ENCODE measurements at places on chromosomes 4 and X. TPM values are rescaled to one million over a fixed set of nuclear protein-coding genes. Genes with fewer than 3 reads are reported as not detected.

DNA sequence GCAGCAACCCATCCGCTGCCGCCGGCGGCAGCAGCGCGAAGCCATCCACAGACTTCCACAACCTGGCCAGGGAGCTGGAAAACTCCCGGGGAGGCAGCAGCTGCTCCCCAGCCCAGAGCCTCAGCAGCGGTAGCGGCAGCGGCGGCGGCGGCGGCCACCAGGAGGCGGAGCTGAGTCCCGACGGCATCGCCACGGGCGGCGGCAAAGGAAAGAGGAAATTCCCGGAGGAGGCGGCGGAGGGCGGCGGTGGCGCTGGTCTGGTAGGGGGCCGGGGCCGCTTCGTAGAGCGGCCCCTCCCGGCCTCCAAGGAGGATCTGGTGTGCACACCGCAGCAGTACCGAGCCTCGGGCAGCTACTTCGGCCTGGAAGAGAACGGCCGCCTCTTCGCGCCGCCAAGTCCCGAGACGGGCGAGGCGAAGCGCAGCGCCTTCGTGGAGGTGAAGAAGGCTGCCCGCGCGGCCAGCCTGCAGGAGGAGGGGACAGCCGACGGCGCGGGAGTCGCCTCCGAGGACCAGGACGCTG, 4.9 kb downstream of the PRDM8 start:
- H3K27me3 ChIP-seq: peaks cover 38% of the 10 kb centered on the region
- peak overlapping the region; percentile 64 for H3K4me3 ChIP-seq

The TLR10 gene
- not detected for total RNA-seq

DNA sequence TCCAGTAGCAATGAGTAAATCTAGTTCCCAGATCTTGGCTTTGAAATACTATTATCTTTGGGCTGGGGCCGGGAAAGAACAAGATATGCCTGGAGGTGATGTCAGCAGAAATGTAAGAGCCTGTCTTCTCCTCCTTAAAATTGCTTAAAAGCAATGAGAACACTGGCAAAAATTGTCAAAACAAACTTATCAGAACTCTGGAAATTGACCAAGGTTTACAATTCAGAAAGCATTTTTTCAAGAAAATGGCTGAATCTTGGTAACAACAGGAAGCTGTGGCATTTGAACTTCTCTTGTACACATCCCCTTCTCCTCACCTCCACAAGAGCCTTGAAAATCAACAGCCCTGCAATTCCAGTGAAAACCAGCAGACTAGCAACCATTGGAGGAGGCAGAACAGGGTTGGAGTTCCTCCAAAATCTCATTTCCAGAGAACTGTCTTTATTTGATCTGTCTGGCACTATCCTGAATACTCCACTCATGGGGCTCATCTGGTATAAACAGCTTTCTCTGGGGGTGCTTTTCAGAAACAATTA, 13.5 kb downstream of the TIMP1 start:
- no peak for DNase-seq
- H3K4me1 ChIP-seq: no peaks in the 10 kb centered on the region
- no peaks in the 10 kb centered on the region for H3K36me3 ChIP-seq
- no peak overlapping the region for H3K4me3 ChIP-seq
- no peak overlapping the region for H3K27ac ChIP-seq

DNA sequence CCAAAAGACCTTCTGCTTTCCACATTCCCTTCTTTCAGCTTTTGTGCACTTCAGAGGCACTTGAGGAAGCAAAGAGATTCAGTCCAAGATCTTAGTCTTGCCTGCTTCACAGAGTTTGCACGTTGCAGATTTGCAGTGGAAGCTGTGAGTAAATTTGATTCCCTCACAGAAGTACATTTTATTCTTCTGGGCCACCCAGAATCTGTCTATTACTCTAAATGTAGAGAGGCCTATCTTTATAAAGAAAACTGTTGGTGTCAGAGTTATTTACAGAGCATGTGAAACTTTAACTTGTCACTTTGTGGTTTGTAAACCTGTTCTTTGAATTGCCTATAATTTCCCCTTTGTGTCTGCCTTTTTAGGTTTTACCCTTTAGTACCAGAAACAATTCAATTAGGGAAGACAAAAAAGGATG, 15.5 kb downstream of the SPRY1 start:
- H3K4me3 ChIP-seq: no peak overlapping the region
- peaks cover 2% of the 10 kb centered on the region for H3K36me3 ChIP-seq
- H3K4me1 ChIP-seq: peaks cover 13% of the 10 kb centered on the region

The CCKAR gene
- not detected for total RNA-seq

The CT45A10 gene
- not detected for total RNA-seq

The ZNF711 gene
- 0.49 TPM for total RNA-seq

The APBB2 gene
- total RNA-seq: 39.1 TPM

- H3K36me3 ChIP-seq: no peaks in the 10 kb centered on the region
- H3K27ac ChIP-seq: no peak overlapping the region
- no peaks in the 10 kb centered on the region for H3K4me1 ChIP-seq
These were observed 625 bp downstream of the RTL9 start for GRCh38 chrX:110359273-110359672.

DNA sequence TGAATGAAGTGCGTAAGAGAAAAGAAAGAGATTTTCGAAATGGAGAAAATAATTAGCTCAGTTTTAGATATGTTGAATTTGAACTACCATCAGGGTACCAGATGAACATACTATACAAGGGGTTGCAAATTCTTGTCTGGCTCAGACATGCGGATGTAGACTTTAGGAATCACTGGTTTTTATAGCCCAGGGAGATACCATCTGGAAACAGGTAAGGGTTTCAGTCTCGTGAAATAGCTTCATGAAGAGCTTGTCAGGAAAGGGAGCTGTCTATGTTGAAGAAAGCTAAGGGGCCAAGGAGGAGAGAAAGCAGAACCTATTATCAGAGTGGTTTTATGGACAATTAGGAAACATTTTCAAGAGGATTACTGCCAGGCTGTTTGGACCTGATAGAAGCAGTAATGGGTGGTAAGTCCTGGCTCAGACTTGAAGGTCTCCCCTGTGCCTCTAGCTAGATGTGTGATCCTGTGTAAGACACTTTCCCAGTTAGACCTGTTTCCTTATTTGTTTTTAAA, 6.7 kb downstream of the RAB9A start:
- H3K27me3 ChIP-seq: no peaks in the 10 kb centered on the region
- H3K27ac ChIP-seq: no peak overlapping the region
- H3K4me1 ChIP-seq: peaks cover 39% of the 10 kb centered on the region
- DNase-seq: no peak
- H3K36me3 ChIP-seq: no peaks in the 10 kb centered on the region
- no peak overlapping the region for H3K4me3 ChIP-seq

DNA sequence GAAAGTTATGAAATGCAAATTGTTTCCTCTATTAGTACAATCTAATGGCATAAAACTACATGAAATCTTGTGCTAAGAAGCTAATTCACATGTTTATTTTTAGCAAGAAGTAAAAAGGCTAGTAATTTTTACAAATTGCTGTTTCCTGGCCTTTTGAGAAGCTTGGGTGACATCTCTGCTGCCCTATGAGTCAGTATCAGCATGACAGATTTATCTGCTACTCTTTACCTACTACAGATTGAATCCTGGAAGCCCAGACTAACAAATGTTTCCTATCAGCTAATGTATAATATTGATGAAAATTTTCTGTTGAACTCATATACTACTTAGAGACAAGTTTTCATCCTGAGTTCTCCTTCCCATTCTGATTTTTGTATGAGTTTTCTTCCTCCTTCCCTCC, 232.4 kb downstream of the DCTD start:
- H3K36me3 ChIP-seq: no peaks in the 10 kb centered on the region
- no peak overlapping the region for H3K27ac ChIP-seq
- no peak overlapping the region for H3K4me3 ChIP-seq
- DNase-seq: no peak

GRCh38 chr4:127856813-127857447, 23.8 kb upstream of the PLK4 start:
- DNase-seq: no peak
- H3K27me3 ChIP-seq: no peaks in the 10 kb centered on the region
- H3K36me3 ChIP-seq: no peaks in the 10 kb centered on the region
- H3K27ac ChIP-seq: no peak overlapping the region
- H3K4me3 ChIP-seq: no peak overlapping the region

The ZIC3 gene
- total RNA-seq: not detected

DNA sequence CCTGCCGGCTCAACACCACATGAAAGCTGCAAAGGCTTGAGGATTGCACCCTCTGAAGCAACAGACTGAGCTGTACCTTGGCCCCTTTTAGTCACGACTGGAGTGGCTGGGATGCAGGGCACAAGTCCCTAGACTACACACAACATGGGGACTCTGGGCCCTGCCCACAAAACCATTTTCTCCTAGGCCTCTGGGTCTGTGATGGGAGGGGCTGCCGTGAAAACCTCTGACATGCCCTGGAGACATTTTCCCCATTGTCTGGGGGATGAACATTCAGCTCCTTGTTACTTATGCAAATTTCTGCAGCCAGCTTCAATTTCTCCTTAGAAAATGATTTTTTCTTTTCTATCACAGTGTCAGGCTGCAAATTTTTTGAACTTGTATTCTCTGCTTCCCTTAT, 123.5 kb upstream of the SMARCAD1 start:
- no peak overlapping the region for H3K4me3 ChIP-seq
- H3K27me3 ChIP-seq: no peaks in the 10 kb centered on the region
- DNase-seq: no peak
- H3K36me3 ChIP-seq: no peaks in the 10 kb centered on the region

Measured in heart left ventricle (tissue), 16 donors.